ENCODE measurements at places on chromosomes 3 and 15. TPM values are rescaled to one million over a fixed set of nuclear protein-coding genes. Genes with fewer than 3 reads are reported as not detected.

The FGF12 gene
- total RNA-seq, result not detected

The SEMA5B gene
- not detected for total RNA-seq

The TMEM207 gene
- total RNA-seq, result not detected

The CD200 gene
- total RNA-seq, result 3.6 TPM

The NSUN3 gene
- 15.0 TPM for total RNA-seq

The TRIM42 gene
- not detected for total RNA-seq

The MAP1A gene
- 7.8 TPM for total RNA-seq

The RPP14 gene
- 16.9 TPM for total RNA-seq

The SPATA16 gene
- not detected for total RNA-seq

The LRRC49 gene
- total RNA-seq, result not detected

The FEZF2 gene
- not detected for total RNA-seq

The SIDT1 gene
- 31.6 TPM for total RNA-seq

The RARRES1 gene
- not detected for total RNA-seq

The CCR5 gene
- 87.0 TPM for total RNA-seq

The SEMA3F gene
- total RNA-seq, result 0.09 TPM

The PLIN1 gene
- total RNA-seq, result 0.12 TPM

The KBTBD12 gene
- total RNA-seq, result not detected

The HYKK gene
- total RNA-seq, result 1.9 TPM

The ANKUB1 gene
- not detected for total RNA-seq

The CEP152 gene
- 38.4 TPM for total RNA-seq

The DUOXA2 gene
- not detected for total RNA-seq

The CHRD gene
- total RNA-seq, result not detected

The CAMP gene
- not detected for total RNA-seq

The UBA7 gene
- 149 TPM for total RNA-seq

The PIERCE2 gene
- total RNA-seq, result not detected

The SPESP1 gene
- total RNA-seq, result 0.66 TPM

The GOLGA8R gene
- 13.0 TPM for total RNA-seq

The STRA6 gene
- not detected for total RNA-seq

The EPHB3 gene
- total RNA-seq, result not detected

The VEPH1 gene
- not detected for total RNA-seq

The LYZL4 gene
- total RNA-seq, result not detected

The CADPS gene
- not detected for total RNA-seq

The FOXL2 gene
- 0.14 TPM for total RNA-seq

The KCNAB1 gene
- total RNA-seq, result not detected

The HRG gene
- total RNA-seq, result not detected

The CTXN2 gene
- total RNA-seq, result not detected

The VGLL3 gene
- total RNA-seq, result not detected

The SLC28A1 gene
- not detected for total RNA-seq

The GOLGA8S gene
- 0.49 TPM for total RNA-seq

The RTP3 gene
- not detected for total RNA-seq

The TMEM45A gene
- total RNA-seq, result 0.26 TPM

The A4GNT gene
- not detected for total RNA-seq

The BOC gene
- total RNA-seq, result not detected

The SUCNR1 gene
- not detected for total RNA-seq

The ADAMTS7 gene
- total RNA-seq, result 0.28 TPM

Data from activated CD8-positive, alpha-beta memory T cell treated with anti-CD3 and anti-CD28 coated beads, Interleukin-2, amount 10 ng/mL, durations not matched to agents 7 days and 5 days (primary cell).